Activated naive CD4-positive, alpha-beta T cell treated with anti-CD3 and anti-CD28 coated beads, Interleukin-2, amount 10 ng/mL, durations not matched to agents 5 hours and 36 hours (primary cell): ENCODE measurements at places on chromosomes 16 and 17. TPM values are rescaled to one million over a fixed set of nuclear protein-coding genes. Genes with fewer than 3 reads are reported as not detected.

The MT4 gene
- total RNA-seq, result not detected

The EME1 gene
- total RNA-seq, result 13.2 TPM

The GPR139 gene
- not detected for total RNA-seq

The CYBC1 gene
- total RNA-seq, result 271 TPM

The KCNG4 gene
- not detected for total RNA-seq

The TXNL4B gene
- 17.1 TPM for total RNA-seq
